Activated CD4-positive, alpha-beta memory T cell treated with anti-CD3 and anti-CD28 coated beads, Interleukin-2, amount 10 ng/mL, durations not matched to agents 7 days and 5 days (primary cell): ENCODE measurements at places on chromosomes 4 and X. TPM values are rescaled to one million over a fixed set of nuclear protein-coding genes. Genes with fewer than 3 reads are reported as not detected.

GPR34 gene
- not detected for total RNA-seq

GRCh38 chrX:41671082-41671481 is 17.7 kb upstream of the GPR34 start:
- no peak for DNase-seq

DNA sequence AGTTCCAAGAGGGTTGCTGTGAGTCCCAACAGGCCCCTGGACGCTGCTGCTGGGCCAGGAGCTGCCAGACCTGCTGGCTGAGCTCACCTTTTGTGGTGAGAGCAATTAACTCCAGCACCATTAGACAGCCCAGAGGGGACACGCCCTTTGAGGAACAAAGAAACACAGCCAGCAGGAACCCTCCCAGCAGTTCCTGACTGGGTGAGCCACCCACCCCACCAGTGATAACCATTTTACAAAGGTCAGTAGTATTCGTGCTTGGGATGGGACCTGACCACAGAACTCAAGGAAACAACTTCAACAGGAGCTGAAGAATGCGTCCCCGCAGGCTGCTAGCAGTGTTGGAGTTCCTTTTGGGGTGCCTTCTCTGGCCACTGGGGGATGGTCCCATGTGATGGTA is 38.8 kb upstream of the AFAP1 start:
- no peak for DNase-seq

DNA sequence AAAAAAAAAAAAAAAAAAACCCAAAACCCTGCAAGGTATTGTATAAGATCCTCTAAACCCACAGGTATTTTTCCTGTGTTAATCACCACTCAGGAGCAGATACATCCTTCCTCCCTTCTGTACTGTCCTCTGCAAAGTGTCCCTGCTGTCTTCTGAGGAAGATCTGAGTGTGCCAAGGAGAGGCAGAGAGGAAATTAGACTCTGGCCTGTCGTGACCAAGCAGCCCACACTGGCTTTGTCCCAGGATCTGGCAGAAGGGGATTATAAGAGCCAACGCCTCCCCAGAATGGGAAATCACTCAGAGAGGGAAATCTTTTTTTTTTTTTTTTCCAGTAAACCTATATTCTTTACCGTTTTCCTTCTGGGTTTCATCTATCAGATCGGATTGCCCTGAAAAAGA is 39.6 kb downstream of the PTCHD1 start:
- no peak for DNase-seq

GRCh38 chr4:56783986-56784385 is 37.5 kb downstream of the SPINK2 start:
- DNase-seq: no peak
